SK-MEL-5 (cell line): ENCODE measurements at places on chromosomes 7 and 10.

DNA sequence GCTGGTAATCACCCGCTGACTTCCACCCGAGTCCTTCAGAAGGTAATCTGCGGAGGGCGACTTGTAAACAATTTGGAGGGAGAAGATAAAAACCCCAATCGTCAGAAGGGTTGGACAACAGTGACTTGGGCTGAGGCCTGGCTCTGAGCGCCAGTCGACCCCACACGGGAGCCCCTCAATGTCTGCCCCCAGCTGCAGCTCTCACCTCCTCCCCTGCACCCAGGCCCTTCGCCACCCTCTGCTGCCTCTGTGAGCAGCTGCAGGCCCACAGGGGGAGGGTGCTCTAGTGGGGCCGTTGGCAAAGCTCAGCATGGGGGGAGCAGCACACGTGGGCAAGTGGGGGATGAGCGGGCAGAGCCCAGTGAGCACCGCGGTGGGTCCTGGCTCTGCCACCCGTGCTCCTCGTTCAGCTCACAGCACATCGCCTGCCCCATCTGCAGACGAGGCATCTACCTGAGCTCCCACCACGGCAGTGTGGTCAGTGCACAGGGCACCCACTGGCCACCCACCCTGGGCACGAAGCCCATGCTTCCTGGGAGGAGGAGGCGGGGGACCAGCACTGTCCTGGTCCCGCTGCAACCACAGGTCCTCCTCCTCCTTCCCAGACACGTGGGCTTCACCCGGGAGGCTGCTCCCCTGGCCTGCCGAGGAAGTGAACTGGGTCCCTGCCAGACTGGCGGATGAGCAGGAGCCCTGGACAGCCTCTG is 280.5 kb downstream of the ELFN1 start:
- no peak for DNase-seq

DNA sequence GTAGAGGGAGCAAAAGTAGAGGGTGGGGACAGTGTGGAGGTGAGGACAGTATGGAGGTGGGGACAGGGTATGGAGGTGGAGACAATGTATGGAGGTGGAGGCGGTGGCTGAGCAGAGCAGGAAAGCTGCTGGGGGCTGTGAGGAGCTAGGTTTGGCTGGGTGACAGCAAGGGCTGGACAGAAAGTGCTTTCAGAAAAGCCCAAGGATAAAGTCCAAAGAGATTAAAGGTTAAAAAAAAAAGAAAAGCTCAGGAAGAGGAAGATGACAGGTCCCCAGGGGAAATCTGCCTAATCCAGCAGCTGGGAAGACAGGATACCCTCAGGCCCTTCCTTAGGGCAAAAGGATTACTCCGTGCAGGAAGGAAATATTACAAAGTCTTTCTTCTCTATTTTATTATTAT is 32.1 kb upstream of the PFKFB3 start:
- DNase-seq: no peak

GRCh38 chr7:132561763-132562162 is 14.5 kb downstream of the PLXNA4 start:
- no peak for DNase-seq

DNA sequence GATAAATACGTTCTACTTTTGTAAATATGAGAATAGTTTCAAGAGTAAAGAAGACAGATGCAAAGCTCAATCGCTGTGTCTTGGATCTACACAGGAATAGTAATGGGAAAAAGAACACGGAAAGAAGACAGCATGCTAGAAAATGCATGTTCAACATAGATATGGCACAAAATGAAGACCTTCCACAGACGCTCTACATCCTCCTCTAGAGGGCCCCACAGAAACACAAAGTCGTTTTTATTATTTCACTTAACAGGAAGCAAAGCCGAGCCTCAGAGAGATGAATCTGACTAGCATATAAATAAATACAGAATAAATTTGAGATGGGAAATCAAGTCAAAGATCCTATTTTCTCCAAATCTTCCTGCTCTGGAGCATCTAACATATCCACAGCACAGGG is 292.6 kb downstream of the PARD3 start:
- peak; percentile 71 for DNase-seq

- DNase-seq: no peak
These were observed 98.6 kb upstream of the MKX start for GRCh38 chr10:27844223-27844622.

DNA sequence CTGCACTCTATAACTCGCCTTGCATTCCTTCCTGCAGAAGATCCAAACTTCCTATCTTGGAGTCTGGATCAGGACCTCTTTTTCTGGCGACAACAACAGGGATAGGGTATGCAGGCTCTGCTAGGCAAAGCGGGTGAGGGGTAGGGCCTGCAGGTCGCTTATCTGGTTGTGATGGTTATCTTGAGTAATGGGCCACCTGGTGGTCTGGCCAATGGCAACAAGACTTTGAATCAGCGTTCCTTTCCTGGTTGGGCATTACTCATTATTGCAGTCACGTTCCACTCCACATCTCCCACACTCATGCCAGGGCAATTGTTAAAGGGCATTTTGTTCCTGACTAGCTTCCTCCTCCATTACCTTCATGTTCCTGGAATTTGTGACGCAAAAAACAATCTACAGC is 48.4 kb upstream of the PLXDC2 start:
- DNase-seq: no peak

GRCh38 chr7:135248546-135248945 is 14.9 kb downstream of the STRA8 start:
- DNase-seq: no peak
